ENCODE measurements at places on chromosomes 12 and 14.

DNA sequence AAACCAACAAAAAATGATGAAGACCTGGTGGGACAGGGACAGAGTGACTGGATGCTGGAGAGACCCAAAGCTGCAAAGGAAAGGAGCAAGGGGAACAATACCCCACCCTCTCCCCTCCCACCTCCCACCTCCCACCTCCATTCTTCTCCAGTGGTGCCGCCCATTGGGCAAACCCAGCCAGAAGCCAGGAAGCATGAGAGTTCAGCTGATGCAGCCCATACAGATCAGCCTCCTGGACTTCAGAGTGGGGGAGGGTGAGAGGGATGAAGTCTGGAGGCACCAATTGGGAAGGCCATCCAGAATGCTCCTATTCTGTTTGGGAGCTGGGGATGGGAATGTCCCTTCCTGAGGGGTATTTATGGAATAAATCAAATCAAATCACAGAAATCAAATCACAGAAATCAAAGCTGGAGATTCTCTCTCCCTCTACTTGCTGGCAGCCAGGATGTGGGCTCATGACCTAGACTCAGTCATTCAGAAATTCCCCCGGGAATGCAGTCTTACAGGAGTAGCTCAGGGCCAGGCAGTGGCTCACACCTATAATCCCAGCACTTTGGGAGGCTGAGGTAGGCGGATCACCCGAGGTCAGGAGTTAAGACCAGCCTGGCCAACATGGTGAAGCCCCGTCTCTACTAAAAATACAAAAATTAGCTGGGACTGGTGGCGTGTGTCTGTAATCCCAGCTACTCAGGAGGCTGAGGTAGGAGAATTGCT lies 31.1 kb downstream of the IRF2BPL start:
- peak; percentile 59 for DNase-seq

- DNase-seq = no peak
Measured at GRCh38 chr14:35016568-35016967, 29.5 kb upstream of the FAM177A1 start.

DNA sequence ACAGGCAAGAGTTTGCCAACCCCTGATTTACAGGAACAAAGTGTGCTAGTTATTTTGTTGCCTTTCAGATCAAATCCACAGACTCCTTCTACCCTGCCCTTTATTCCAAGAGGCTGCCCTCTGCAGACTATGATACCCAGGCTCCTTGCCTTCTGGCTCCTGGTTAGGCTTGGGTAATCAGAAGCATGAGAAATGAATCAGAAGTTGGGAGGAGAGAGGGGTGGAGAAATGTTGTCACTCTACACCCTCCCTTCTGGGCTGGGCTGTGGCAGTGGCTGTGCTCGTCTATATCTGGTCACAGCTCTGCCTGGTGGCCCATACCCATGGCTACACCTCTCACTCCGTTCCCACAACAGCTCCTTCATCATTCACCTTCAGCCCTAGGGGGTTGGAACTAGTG lies 204.6 kb upstream of the PLXNC1 start:
- peak; percentile 80 for DNase-seq

GRCh38 chr12:93287149-93287548 lies 90.6 kb upstream of the NUDT4 start:
- no peak for DNase-seq

DNA sequence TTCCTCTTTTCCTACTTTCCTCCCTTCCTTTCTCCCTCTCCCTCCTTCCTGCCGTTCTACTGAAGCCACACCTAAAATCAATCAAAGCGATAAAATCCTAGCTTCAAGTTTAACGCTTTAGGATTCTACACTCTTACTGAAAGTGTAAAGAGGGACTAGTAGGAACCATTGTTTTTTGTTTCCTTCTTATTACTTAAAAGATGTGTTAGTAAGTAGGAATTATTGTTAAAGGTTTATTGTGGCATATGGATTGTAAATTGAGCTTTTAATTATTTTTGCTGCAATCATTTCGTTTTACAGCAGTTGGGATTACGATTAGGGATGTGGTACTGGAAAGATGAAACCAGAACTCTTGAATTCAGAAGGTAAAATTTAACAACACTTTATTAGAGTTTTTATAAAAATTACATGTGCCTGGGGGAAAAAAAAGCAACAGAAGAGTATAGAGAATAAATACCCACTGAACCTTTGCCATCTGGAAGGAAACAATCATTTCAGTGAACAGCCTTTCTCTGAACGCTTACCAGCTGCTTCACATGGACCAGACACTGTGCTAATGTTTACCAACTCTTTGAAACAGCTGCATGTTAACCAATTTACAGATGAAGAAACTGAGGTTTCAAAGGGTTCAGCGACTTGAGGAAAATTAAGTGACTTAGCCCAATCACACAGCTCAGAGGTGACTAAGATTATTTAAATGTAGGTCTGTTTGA lies 1.0 kb downstream of the PPP1R36 start:
- DNase-seq = no peak

DNA sequence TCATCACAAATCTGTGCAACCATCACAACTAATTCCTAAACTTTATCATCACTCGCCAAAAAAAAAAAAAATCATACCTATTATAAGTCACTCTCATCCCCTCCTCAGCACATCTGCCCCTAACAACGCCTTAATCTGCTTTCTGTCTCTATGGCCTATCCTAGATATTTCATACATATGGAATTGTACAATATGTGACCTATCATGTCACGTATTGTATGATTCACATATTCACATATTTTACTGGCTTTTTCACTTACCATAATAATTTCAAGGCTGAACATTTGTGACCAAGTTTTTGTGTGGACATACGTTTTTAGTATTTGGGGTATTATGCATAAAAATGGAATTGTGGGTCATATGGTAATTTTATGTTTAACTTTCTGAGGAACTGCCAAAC lies 400.7 kb downstream of the DAD1 start:
- no peak for DNase-seq

DNA sequence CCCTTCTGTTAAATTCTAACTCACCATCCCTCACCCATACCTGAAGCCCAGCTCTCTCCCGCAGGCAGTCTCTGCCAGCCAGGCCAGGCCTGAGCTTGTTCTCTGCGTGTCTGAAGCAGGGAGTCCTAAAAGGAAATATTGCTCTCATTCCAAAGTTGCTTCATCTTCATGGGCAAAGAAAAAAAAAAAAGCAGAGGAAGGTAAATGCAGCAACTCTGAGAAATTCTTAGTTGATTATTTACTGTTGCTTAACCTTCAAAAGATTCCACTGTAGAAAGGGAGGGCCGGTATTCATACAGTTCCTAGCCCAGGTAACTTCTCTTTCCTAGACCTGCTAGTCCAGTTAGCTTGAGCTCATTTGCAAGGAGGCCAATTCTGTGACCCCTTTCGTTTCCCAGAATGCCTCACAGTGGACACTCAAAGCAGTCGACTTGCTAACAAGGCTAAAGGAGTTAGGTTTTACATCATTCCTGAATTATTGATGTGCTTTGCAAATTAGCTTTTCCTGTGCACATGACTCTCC lies 193.5 kb upstream of the EEA1 start:
- no peak for DNase-seq

GRCh38 chr12:50119387-50119786 lies 7.4 kb downstream of the COX14 start:
- no peak for DNase-seq

- DNase-seq = no peak
Measured at GRCh38 chr12:121798787-121799155, 5.0 kb upstream of the SETD1B start.

GRCh38 chr12:108972358-108972757 lies 48.5 kb downstream of the SVOP start:
- no peak for DNase-seq

Data from AG10803 (cell line).